Central memory CD8-positive, alpha-beta T cell (primary cell): ENCODE measurements at places on chromosomes 16 and 17.

DNA sequence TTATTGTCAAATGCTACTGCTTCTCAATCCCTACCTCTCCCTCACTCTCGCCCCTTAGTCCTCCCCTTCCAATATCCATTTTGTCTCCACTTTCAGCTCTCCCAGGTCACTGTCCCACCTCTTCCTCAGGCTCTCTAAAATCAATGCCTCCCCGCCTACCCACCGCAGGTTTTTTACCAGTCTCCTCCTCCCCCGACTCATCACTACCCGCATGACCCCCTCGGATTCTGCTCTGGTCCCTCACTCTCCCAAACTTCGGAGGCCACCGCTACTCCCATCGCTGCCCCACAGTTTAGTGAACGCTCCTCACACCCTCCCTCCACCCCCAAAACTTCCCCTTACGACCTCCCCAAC is 513 bp downstream of the CRLF3 start:
- no peak for DNase-seq

DNA sequence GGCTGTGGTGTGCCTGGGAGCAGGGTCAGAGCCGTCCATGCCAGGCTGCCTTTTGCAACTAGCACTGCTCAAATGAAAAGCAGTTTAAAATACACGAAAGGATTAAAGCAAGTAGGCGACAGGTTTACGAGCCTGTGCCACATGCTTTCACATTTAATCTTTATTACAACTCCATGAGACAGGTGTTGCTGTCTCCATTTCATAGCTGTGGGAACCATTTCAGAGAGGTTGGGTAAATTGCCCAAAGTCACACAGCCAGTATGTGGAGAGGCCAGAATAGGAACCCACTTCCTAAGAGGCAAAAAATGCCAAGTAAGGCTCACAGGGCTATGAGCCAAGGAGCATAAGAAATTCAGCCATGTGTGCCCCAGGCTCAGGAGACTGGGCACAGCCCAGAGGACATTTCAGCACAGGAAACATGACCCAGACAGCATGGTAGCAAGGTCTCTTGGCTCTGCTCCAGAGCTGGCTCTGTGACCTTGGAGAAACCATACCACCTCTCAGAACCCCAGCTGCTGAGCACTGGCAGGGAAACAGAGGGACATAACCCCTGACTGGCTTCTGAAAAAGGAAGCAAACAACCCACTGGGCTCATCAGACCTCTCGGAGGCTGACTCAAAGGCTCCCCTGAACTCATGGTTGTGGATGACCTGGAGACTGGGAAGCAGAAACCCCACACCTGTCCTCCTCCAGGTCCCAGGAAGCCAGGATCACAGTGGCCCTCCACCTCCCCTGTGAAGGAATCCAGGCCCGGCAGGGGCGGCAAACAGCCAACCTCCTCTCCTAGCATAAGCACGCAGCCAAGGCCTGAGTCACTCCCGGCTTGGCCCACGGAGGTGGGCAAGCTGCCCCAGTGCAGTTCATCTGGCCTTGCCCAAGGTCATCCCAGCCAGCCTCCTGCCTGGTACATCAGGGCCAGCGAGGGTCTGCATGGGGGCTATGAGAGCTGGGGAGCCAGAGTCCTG is 40.3 kb upstream of the MRPS23 start:
- DNase-seq = no peak

DNA sequence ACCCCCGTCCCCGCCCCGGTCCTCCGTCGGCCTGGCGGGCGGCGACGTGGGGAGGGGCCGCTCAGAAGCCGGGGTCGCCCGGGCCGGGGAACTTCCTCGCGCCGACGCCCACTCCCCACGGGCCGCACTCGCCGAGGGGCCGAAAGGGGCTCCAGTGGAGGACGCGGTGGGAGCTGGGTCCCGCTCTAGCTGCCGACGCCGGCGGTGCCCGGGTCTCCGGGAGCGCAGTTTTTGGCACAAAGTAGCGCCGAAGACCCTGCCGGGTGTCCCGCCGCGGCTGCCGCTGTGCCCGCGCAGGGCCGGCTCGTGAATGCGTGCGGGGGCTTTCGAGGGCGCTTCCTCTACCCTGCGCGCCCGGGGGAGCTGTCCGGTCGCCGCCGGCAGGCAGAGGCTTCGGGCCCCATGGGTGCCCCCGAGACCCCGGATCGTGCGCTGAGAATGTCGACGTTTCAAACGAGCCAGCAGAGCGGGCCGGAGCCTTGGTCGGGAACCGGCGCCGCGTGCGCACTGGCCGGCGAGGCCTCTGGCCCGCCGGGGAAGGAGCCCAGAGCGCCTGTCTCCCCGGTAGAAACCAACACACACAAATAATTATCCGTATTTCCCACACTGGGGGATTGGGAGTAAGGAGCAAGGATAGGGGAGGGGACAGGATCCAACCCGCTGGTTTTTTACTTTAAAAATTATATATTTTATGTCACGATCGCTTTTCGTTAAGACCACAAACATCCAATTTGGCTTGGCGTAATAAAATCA is 46.6 kb upstream of the SLC38A10 start:
- DNase-seq = no peak

- no peak for DNase-seq
These were observed 6.4 kb downstream of the PER1 start for GRCh38 chr17:8145811-8146210.
